ENCODE measurements at places on chromosomes 4 and X.

- no peak for DNase-seq
Measured at GRCh38 chr4:80412322-80412721, 76.8 kb downstream of the CFAP299 start.

DNA sequence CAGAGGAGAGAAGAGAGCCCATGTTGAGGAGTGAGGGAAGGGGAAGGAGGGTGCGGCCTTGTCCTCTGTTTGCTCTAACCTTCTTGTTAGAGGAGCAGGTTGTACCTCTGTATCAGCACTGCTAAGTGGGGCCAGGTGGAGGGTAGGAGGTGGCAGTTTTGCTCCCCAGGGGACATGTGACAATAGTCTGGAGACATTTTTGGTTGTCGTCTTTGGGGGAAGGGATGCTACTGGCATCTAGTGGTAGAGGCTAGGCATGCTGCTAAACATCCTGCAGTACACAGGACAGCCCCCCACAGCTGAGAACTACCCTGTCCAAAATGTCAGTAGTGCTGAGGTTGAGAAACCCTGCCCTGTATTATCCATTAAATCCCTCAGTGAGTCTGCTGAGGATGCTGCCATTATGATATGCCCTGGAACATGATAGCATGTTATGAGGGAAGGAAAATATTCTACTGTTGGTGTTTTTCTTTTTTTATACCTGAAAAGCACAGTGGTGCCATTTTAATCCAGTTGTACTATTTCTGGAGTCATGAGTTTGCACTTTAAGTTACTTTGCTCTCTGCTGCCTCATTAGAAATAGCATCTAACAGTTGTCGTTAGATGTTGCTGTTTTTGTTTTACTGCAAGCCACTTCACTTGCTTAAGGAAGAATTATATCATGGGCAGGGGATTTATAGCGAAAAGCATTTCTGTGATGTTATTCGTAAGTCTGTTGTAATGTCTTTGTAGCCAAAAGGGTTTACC is 90.6 kb downstream of the LRP2BP start:
- DNase-seq = no peak

DNA sequence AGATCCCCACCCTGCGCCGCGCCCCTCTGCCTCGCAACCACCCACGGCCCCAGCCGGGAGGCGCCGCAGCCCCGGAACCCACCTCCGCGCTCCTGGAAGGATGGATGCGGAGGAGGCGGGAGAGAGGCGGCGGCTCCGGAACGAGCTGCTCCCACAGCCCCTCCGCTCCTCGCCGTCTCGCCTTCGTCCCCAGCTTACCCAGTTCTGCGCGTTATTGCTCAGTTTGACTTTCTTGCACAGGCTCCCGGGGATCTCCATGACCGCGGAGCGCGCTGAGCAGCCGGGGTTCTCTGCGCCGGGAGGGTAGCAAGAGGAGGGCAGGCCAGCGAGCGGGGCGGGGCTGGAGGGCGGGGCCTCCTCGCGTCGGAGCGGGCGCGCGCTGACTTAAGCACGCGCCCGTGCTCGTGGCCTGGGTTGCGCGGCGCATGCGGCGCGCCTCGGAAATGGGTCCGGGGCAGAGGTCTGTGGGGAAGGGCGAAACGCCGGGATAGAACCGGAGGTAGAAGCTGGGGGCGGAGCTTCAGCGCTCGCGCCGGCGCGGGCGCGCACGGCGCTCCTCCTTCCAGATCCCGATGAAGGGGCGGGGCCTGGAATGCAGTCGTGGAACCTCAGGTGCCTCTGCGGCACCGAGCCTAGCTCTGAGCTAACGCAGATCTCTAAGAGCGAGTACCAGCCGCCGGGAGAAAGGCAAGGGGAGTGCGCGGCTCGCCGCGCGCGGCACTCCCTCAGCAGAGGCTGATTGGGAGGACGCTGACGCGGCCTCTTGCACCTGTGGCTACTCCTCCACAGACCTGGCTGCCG is at the start of gene PAPSS1:
PAPSS1 (minus strand) TSS at position 313 of the 801 bp plus-strand sequence; CDS start at position 258, 55 bp downstream.
- peak; percentile 86 for DNase-seq

DNA sequence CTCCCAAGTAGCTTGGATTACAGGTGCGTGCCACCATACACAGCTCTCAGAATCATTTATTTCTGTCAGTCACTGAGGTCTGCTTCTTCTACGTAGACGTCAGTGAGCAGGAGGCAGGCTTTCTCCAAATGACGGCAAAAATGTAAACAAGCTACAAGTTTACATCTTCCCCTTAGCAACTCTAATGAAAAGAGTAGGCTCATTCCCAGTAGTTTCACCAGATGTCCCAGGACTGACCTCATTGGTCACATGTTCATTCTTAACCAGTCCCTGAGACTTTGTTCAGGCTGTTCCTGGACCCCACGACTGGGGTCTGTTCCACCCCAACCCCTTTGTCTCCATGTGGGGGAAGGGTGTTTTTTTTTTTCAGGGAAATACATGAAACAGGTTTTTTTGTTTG is 67.1 kb downstream of the TENM3 start:
- no peak for DNase-seq

DNA sequence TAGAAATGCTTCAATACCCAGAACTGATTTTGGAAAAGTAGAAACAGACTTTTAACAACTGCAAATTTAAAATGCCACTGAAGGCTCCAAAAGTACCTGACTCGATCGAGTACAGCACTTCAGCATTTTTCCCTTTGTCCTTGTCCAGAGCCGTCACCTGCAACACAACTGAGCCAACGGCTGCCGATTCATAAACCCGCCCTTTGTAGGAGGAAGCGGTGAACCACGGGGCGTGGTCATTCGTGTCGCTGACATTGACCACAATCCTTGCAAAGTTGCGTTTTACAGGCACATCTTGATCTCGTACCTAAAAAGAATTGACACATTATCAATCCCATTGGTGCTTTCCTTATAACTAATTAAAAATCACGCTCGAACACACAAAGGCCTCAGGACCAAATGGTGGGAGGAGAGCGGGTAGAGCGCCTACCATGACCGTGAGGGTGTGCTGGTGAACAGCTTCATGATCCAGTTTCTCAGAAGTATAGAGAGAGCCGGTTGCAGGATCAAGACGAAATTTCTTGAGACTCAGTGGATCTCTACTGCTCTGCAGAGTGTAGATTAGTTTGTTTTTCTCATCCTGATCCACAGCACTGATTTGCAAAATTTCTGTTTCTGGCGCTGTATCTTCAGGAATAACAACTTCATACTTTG is 72.8 kb upstream of the MTNR1A start:
- DNase-seq = no peak

DNA sequence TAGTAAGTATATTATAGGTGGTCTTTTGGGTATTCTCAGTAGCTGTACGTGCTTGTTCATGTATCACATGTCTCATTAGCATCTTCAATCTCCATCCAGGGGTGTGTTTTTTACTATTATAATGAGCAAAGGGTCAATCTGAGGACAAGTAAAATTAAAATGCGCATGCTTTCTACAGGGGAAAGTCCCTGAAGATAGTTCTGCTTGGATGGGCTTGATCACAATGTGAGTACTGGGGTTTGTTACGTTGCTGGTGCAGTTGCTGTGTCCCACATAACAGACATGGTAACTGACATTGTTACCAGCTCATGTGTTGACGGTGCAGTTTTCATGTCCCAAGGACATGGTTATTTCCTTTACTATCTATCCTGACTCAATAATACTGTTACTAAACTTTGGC is 65.9 kb downstream of the UCHL1 start:
- DNase-seq = no peak

- DNase-seq = no peak
Measured at GRCh38 chr4:134421734-134422133, 220.1 kb upstream of the PABPC4L start.

- no peak for DNase-seq
Measured at GRCh38 chrX:137033774-137034507, at the start of gene GPR101. GPR101 (minus strand) TSS chrX:137033995; CDS start chrX:137031674, 2,321 bp downstream.

GRCh38 chr4:118033148-118034052 is 886 bp upstream of the NDST3 start:
- no peak for DNase-seq

DNA sequence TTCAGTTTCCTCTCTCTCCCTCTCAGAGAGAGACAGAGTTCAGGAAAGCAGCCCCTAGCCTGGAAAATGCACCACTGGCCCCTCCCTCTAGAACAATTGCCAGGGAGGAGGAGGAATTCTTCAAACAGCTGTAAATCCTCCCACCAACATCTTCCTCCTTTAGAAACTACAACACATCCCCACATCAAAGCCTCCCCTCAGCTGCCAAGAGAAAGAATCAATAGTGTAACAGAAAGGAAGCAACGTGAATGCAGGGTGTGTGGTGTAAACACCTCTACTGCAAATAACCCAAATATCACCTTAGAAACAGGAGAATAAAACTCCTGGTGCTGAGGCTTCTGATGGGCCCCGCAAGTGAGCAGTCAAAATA is 249.9 kb upstream of the GATB start:
- no peak for DNase-seq

- DNase-seq = peak; percentile 48
Measured at GRCh38 chrX:103730796-103731493, 20.2 kb downstream of the TMEM31 start.

- no peak for DNase-seq
Measured at GRCh38 chr4:185318679-185319078, 77.0 kb downstream of the LRP2BP start.

DNA sequence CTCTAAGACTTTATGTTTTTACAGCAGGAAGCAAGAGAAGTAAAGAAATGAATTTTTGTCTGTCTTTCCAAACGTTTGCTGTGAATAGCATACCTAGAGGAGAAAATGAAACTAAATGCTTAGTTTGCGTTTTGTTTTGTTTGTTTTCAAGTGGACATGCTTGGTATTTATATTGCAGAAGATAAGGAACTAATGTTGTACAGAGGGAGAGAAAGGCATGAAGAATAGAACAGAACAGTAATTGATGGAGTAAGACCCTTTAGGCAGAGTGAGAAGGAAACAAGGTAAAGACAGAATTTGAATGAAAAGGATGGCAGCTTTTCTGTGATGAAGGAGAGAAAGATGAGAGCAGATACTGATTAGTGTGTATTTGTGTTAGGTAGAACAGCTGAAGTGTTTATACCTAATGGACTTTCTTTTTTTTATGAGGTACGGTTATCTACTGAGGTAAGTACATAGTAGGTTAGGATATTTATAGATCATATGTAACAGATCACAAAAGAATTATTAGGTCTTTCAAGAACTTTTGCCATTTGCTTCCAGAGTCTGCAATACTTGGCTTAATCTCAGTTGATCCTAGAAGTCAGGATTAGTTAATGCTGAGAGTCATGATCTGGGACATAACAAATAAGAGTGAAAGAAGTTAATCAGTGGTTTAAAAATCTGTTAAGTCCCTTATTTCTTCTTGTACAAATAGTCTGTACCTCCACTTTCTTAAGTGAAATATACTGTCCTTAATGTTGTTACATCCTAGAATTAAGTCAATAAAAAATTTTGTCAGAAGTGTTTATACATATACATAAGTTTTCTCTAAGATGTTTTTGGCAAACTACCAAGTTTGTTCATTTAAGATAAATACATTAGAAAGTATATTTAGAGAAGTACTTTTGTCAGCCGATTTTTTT is 36.8 kb downstream of the FABP2 start:
- DNase-seq = no peak

GRCh38 chr4:27016551-27016950 is 155.9 kb downstream of the STIM2 start:
- DNase-seq = no peak

DNA sequence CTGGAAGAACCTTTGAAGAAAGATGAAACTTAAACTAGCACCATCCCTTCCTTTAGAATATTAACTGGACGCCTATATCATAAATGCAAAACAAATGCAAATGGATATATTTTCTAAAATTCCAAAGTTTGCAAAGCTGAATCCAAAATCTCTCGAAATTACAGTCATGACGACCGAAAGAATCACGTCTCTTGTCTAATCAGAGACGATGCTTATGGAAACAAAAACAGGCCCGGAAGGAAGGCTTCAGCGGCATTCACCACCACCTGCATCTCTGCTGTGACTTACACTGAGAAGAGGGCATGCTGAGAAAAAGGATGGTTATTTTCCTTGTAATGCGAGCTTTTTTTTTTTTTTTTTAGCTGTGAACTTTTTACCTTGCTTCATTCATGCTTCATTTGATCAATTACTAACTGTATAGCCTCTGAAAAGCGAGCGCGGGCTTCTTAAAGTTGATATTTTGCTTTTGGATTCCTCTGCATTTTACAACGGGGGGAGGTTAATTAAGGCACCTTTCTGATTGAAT is 209.3 kb downstream of the SOWAHB start:
- no peak for DNase-seq

GRCh38 chrX:72094894-72095293 is 36.8 kb downstream of the RTL5 start:
- DNase-seq = peak; percentile 75

DNA sequence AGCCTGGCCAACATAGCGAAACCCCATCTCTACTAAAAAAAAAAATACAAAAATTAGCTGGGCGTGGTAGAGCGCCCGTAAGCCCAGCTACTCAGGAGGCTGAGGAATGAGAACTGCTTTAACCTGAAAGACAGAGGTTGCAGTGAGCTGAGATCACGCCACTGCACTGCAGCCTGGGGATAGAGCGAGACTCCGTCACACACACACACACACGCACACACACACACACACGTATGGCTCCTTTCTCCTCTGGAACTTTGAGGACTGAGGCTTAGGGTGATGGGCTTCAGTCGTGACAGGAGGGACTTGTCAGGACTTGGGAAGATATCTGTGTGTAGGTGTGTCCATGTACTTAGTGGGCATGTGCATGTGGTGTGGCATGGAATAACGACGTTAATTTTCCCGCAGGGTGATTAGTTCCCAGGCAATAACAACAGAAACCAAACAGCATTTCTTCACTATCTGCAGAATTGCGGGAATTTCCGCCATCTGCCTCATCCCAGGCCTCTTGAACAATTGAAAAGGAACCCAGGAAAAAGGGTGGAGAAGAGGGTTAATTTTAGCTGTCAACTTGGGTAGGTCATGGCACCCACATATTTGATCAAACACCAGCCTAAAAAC is 47.7 kb downstream of the RWDD4 start:
- no peak for DNase-seq

DNA sequence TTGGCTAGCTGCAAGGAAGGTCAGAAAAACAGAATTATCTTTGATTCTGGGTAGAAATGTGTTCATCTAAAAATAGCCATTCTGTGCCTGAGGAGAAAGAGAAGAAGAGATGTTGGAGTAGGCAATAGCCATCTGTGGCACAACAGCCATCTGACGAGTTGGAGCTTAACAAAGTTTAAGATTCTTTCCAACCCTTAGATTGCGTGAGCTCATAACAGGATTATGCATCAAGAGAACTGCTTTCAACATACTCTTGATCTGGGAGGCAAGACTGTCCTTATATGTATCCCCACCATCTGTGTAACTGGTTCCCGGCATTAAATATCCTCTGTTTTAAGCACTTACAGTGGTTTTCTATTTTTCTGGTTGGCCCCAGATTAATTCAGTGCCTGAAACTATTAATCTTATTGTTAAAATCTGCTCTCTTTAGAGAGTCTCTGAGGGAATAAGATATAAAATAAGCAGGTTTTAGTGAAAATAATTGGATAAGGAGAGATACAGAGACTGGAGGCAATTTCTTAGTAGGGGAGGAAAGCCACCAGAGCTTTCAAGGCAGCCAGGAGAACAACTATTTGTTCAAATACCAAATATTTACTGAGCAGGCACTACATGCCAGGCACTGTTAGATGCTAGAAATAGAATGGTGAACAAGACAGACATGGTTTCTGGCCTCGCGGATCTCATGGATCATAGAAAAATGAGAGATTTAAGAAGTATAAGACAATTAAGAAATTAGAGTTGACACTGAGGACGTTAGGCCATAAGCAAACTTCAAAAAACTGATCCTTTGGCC is 398.0 kb downstream of the SMARCA1 start:
- DNase-seq = no peak

- no peak for DNase-seq
Measured at GRCh38 chrX:148609515-148610327, 109.3 kb downstream of the AFF2 start.

- DNase-seq = no peak
Measured at GRCh38 chr4:74267998-74268606, 40.2 kb upstream of the EPGN start.

GRCh38 chrX:98194036-98194435 is 1310.3 kb downstream of the RPA4 start:
- no peak for DNase-seq
